ENCODE measurements at places on chromosomes 2 and 18. TPM values are rescaled to one million over a fixed set of nuclear protein-coding genes. Genes with fewer than 3 reads are reported as not detected.

DNA sequence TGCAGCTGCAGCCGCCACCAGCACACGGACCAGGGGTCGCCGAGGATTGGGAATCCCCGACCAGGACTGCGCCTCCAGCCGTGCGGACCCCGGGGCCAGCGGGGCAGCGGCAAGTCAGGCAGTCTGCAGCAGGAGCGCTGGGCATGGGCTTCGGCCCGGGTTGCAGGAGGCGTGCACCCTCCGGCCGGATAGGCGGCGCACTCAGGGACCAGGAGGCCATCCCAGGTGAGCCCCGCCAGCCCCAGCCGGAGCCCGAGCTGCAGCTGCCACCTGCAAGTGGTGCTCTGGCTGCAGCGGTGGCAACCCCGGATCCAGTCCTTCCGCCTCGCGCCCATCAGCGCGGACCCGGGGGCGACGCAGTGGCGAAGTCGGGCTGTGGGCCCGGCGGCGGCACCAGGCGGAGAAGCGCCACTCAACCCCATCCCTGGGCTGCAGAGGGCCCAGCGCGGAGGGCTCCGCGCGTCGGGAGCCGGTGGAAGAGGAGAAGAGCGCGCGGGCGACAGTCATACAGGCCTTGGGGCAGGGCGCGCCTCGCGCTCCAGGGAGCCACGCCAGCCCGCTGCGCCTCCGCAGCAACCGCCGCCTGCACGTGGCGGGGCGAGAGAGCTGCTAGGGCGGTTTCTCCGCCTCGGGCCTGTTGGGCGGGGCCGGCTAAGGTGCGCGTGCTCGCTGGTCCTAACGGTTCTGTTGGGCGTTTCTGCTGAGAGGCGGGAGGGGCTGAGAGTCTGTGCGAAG lies 73.8 kb downstream of the RPIA start:
- no peak for DNase-seq

- no peak for DNase-seq
Measured at GRCh38 chr2:10271509-10271908, 31.2 kb upstream of the HPCAL1 start.

DNA sequence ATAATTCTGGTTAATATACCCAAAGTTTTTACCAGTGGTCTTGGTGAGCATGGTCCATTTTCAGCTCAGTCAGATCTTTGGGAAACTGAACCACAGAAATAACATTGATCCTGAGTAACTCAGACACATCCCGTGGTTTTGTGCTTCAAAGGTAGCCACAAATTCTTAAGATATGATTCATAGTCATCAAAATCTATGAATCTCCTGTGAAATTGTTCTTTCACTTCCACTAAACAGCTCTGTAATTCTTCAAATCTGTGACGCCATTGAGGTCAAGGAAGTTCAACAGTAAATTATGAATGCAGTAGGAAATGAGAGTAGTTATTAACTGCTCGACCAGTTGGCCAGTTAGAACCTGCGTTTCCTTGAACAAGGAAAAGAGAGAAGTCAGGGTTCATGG lies 147.3 kb downstream of the IRS1 start:
- DNase-seq: no peak

GRCh38 chr2:172740856-172741255 lies 5.2 kb downstream of the RAPGEF4 start:
- DNase-seq: no peak

GRCh38 chr2:223787358-223787757 lies 50.0 kb downstream of the AP1S3 start:
- no peak for DNase-seq

- DNase-seq: no peak
Measured at GRCh38 chr18:35155398-35156117, 85.3 kb upstream of the ZNF397 start.

DNA sequence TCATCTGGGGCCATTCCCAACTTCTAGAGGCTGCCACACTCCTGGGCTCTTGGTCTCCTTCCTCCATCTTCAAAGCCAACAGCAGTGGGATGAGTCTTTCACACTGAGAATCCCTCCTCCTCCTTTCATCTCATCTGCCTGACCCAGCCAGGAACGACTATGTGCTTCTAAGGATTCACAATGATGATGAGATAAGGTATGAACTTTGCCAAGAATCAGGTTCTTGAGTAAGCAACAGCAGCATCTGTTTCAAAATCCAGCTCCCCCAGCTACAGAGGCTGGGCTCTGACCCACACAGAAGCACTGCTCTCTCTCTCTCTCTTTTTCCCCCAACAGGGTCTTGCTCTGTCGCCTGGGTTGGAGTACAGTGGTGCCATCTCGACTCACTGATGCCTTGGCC lies 46.4 kb downstream of the TIMM21 start:
- no peak for DNase-seq

- no peak for DNase-seq
Measured at GRCh38 chr2:74744731-74745515, 89.0 kb upstream of the HK2 start.

GRCh38 chr2:56705713-56706112 lies 521.9 kb downstream of the CCDC85A start:
- no peak for DNase-seq

DNA sequence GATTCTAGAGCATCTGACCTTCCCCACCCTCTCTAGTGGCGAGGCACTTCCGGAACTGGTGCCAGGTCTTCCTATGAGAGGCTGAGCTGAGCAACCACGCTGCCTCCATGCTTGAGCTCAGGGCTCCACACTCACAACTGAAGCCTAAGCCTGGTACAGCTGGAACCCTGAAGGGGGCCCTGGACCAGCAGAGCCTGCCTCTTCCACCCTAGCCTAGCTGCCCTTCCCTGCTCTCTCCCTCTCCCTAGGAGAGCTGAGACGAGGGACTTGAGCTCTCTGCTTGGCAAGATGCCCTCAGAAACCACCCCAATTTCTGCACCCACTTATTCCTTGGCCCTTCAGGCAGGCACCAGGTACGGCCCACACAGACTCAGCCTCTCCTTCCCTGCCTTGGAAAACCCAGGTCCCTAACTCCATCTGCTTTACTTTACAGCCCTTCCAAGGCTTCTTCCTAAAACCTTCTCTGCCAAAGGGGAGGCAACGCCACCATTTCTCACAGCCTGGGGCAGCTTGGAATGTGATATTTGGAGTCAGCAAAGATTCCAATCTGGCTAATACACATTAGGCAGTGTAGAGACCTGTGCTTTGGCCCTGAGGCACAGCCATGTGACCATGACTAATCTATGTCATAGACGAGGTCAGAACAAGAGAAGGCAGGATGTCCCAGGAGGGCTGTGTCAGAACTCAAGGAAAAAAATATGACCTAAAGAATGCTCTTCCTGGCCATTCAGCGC lies 18.8 kb downstream of the COX7A2L start:
- no peak for DNase-seq

DNA sequence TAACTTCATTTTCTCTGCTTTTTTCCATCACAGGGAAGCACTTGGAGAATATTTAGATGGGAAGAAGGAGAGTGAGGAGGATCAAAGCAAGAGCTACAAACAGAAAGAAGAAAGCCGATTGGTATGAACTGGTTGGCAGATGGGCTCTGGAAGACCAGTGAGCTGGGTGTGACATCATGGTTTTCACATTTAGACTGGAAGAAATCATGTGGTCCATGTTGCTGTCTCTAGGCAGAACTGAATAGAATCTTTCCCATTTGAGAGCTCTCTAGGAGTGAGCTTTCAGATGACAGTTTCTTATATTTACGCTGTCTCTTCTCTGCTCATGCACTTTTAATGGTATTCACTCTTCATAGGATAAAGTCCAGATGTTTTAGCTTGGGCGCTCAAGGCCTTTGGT lies 12.6 kb downstream of the DRC1 start:
- no peak for DNase-seq

DNA sequence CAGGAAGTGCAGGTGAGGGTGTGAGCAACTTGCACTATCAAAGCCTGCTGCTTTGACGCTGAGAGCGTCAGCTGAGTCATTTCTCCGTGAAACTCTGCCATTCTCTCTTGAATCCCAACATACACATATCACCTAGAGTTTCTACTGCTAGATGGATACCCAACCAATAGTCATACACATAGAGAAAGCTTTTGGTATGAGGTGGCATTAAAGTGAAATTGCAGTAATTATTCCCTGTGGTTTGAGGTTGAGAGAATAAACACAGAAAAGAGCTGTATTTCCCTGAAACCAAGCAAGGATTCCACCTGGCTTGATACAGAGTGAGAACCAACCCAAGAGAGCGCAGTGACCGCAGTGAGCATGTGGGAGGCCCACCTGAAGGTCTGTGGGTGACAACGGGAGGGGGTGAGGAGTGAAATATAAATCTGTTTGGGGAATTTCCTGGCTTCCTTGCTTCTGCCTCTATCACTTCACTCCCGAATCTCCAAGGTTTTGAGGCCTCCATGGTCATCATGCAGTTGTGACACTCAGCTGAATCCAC lies 28.8 kb upstream of the TMEM18 start:
- DNase-seq: no peak

- no peak for DNase-seq
Measured at GRCh38 chr2:39524756-39525635, 87.9 kb upstream of the MAP4K3 start.

DNA sequence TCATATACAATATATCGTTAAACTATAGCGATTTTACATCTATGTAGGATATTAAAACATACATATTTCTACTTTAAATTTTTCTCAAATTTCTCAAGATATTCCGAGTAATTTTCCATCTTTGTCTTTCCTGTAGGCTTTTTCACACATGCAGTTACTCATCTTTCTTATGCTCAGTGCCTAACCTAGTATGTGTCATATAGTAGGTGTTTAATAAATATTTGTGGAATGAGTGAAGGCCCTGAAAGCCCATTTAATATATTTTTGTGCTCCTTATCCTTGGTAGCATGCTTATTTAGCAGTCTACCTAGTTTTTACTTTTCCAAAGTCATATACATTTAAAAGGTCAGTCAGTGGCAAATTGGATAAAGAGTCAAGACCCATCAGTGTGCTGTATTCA lies 67.3 kb downstream of the ITGB6 start:
- DNase-seq: no peak

- DNase-seq: no peak
Measured at GRCh38 chr2:158835431-158835830, 40.3 kb downstream of the DAPL1 start.

- DNase-seq: no peak
Measured at GRCh38 chr18:12703664-12704063, 822 bp downstream of the PSMG2 start.

- DNase-seq: no peak
Measured at GRCh38 chr2:26349690-26350089, 3.1 kb upstream of the ADGRF3 start.

DNA sequence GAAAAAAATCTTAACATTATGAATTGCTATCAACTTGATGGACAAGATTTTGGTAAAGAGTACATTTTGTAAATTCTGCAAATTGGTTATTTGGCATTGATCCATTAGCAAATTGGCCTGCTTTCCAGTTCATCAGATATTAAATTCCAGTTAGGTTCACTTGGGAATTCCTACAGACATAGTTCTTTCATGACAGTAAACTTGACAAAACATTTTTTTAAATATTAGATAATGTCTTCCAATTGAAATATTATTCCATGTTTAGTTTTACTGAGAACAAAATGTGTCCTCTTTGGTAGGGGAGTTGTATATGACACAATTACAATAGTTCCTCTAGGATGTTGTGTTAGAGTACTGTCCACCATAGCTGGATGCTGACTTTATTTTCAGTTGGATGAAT lies 141.9 kb downstream of the LCLAT1 start:
- no peak for DNase-seq

- no peak for DNase-seq
Measured at GRCh38 chr2:28395334-28396061, 2.8 kb downstream of the FOSL2 start.

DNA sequence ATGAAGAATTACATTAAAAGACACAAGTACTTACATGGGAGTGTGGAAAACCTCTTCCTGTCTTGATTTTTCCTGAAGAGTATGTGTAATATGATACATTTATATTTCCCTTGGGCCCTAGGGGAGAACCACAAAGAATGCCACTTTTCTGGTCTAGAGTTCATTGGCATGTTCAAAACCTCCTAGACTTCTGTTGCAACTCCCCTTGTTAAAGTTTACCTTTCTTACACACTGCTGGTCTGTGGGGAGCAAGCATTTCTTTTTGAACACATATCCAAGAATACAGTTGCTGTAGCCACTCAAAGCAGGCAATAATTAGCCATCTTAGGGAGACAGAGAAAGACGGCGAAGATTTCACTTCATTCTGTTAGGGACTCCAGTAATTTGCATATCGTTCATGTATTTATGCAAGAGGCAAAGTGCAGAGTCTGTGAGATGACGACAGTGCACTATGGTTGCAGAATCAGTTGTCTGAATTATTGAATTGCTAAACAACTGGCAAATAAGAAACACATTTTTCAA lies 103.5 kb downstream of the NOL4 start:
- DNase-seq: peak; percentile 50

DNA sequence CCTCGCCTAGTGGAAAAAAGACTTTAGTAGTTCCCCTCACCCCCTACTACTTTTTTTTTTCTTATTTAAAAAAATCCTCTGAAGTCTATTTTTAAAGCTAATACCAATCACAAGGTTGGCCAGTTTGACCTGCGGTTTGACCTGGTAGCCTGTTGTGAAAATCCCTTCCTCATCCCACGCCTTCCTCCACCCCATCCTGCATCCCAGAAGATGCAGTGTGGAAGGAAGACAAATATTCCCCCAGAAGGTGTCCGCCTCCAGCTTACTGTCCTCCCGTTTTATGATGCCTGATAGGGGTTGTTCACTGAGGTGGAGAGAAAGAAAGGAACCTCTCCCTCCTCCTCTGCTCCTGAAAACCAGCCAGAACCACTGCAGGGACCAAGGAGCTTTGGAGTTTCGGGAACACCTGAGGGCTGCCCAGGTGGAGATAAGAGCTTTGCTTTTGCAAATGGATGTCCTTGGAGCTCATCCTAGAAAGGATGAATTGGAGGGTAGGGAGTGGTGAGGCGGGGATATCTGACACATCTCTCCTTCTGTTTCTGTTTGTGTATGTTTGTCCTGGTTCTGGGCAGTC lies 909 bp downstream of the ATP6V1C2 start:
- no peak for DNase-seq

DNA sequence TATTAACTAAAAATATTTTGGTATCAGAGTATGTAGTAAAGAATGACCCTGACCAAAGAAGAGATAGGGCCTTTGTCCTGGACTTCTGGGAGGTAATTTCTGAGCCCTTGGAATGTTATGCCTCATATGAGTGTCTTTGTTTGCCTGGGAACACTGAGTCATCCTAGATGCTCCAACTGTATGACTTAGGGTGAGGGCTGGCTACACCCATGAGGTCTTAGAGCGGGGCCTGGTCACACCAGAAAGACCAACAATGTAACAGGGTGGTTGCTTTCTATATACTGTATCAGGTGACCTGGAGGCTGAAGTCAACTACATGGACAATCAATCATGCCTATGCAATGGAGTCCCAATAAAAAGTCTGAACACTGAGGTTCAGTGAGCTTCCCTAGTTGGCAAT lies 253.1 kb downstream of the MBD2 start:
- DNase-seq: no peak

The CPS1 gene
- 1.3 TPM for total RNA-seq

The STON1 gene
- 68.0 TPM for total RNA-seq

The RBMS1 gene
- total RNA-seq: 182 TPM

The ABCB11 gene
- total RNA-seq: 0.11 TPM

The MBOAT2 gene
- total RNA-seq: 58.4 TPM

The PHLPP1 gene
- 27.3 TPM for total RNA-seq

The AQP12A gene
- not detected for total RNA-seq

The CD8B2 gene
- 0.37 TPM for total RNA-seq

The REG1B gene
- total RNA-seq: not detected

The GPR155 gene
- total RNA-seq: 17.3 TPM
